ENCODE measurements at places on chromosomes 12 and 14.

- no peak for DNase-seq
These were observed 153.6 kb upstream of the PLEKHA5 start for GRCh38 chr12:18975933-18976332.

GRCh38 chr12:131830335-131830913 lies 2.2 kb downstream of the MMP17 start:
- DNase-seq = no peak

DNA sequence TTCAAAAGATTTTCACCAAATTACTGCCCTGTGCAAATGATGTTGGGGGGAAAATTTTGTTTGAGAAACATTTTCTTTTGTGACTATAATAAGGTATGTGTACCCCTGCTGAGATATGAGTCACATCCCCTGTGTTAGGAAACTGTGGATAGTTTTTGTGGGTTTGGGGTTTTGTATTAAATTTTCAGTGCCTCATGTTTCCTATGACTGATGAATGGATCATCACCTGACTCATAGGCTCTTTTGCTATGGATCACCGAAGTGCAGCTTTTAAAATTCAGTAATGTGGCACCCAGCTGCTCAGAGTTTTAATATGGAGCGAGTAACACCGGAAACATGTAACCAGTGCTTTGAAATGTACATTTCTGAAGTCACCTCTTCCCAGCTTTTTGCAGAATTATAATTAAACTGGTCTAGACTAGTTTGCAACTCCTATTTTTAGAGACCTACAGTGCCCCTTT lies 167.4 kb upstream of the HMGA2 start:
- no peak for DNase-seq

DNA sequence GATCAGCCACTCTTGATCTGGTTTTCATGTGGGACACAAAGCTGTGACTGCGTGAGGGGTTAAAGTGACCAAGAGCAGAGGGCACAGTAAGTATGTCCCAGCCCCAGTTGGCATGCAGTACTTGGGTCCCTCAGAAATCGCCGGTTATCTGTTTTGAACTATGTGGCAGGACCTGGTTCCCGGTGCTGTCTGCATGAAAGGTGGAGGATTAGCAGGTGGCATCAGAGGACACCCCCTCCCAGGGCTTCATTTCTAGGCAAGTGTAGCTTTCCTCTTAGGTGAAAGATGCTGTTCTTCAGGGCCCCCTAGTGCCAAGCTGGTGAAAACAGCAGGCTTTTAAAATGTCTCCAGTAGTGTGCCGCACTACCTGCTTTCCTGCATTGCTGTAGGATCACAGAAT lies 57.1 kb downstream of the ATG14 start:
- peak; percentile 6 for DNase-seq

DNA sequence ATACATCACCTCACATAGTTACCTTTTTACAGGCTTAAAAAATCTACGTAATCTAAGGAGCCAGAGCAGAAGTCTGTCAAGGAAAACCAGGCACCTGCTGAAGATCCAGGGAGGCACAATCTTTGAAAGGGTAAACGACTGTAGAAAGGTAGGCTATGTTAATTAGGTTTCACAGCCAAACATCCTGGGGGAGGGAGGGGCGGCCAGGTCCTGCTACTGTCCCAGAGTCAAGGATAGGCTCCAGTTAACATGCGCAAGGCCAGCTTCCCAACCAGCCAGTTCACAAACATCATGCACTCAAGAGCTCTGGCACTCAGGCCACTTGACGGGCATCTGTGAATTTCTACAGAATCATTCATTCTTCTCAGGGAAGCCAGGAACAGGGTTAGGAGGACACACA lies 22.9 kb downstream of the NIN start:
- DNase-seq = no peak

- DNase-seq = no peak
These were observed 50.0 kb downstream of the SOX5 start for GRCh38 chr12:23899434-23899833.

DNA sequence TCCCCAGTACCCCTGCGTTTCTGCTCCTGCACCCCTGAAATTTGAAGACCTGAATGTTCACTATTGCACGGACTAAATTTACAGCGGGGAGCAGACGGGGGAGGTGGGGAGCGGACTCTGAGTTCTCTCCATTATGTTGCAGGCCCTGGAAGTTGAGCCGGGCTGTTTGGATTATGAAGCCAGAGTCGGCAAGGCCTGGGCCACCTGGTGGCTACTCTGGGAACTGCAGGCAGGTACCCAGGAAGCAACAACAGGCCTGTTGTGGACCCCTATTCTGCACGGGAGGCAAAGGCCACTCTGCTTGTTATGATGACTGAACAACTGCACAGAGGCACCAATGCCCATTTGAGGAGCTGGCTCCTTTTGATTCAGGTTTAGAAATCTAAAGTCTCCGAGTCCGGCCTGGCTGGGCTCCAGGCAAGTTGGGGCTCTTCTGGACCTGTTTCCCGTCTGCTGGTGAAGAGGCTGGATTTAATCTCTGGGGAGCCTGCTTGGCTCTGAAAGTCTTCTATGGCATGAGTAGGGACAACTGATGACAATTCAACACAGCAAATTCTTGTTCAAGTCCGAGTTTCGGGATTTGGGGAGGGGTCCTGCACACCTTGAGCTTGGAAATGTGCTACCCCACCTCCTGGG lies 34.1 kb upstream of the FAM181A start:
- peak; percentile 14 for DNase-seq

DNA sequence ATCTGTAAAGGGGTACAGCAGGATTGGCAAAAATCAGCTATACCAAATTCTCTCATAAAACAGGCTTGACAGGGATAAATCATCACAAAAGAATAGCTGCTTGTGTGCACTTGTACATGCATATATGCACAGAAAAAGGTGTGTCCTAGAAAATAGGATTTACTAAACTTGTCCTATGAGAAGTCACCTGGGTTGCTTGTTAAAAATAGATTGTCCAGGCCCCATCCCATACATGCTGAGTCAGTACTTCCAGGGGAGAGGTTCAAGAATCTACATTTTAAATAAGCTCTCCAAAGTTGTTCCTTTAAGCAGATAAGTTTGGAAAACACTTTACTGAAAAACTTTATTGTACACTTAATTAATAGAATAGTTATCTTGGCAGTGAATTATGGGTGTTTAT lies 123.1 kb downstream of the ANO6 start:
- no peak for DNase-seq

GRCh38 chr12:113048716-113049127 lies 7.8 kb upstream of the DTX1 start:
- DNase-seq = peak; percentile 45

- no peak for DNase-seq
These were observed 21.7 kb upstream of the SIX1 start for GRCh38 chr14:60670989-60671388.

- no peak for DNase-seq
These were observed 50.9 kb upstream of the VASH1 start for GRCh38 chr14:76710056-76711010.

GRCh38 chr14:75258079-75258802 lies 20.4 kb upstream of the FOS start:
- no peak for DNase-seq
